ENCODE measurements at places on chromosomes 13 and 19. TPM values are rescaled to one million over a fixed set of nuclear protein-coding genes. Genes with fewer than 3 reads are reported as not detected.

DNA sequence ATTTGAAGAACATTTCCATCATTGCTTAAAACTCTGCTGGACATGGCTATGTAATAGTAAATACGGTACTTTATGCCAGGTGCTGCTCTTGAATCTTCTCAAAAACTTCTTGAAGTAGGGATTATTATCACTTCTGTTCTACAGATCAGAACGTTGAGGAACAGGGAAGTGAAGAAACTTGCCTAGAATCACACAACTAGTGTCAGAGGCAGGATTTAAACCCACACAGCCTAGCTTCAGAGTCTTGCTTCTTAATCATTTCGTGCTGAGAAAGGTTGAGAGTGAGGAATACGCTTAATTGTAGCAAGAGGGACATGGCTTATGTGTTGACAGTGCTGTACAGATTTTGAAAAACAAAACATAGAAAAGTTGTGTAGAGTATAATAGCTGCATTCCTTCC lies 13.5 kb downstream of the TM9SF2 start:
- H3K4me3 ChIP-seq, result no peak overlapping the region
- H3K4me1 ChIP-seq, result no peaks in the 10 kb centered on the region
- H3K27me3 ChIP-seq, result no peaks in the 10 kb centered on the region
- H3K27ac ChIP-seq, result no peak overlapping the region

- H3K4me1 ChIP-seq, result no peaks in the 10 kb centered on the region
- H3K27ac ChIP-seq, result no peak overlapping the region
- H3K36me3 ChIP-seq, result no peaks in the 10 kb centered on the region
- no peak overlapping the region for H3K4me3 ChIP-seq
- DNase-seq, result no peak
Observed at GRCh38 chr13:62035981-62036380, 620.3 kb upstream of the PCDH20 start.

DNA sequence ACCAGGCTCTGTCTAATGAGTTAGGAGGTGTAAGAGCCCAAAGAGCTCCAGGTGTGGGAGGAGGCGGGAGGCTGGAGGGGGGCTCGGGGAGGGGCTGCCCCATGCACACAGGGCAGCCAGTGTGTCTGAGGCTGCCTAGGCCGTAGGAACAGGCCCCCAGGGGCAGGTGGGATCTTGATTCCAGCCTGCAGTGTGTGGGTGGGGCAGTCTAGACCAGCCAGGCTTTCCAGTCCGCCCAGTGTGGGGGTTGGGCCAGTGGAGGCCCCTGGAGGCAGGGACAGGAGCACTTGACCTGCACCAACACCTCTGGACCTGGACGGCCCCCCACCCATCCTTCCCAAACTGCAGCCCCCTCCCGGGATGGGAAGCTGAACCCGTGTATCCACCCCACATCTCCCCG lies 5.4 kb upstream of the CAMSAP3 start:
- no peaks in the 10 kb centered on the region for H3K27me3 ChIP-seq
- H3K4me3 ChIP-seq, result no peak overlapping the region
- H3K4me1 ChIP-seq, result no peaks in the 10 kb centered on the region
- no peaks in the 10 kb centered on the region for H3K36me3 ChIP-seq

DNA sequence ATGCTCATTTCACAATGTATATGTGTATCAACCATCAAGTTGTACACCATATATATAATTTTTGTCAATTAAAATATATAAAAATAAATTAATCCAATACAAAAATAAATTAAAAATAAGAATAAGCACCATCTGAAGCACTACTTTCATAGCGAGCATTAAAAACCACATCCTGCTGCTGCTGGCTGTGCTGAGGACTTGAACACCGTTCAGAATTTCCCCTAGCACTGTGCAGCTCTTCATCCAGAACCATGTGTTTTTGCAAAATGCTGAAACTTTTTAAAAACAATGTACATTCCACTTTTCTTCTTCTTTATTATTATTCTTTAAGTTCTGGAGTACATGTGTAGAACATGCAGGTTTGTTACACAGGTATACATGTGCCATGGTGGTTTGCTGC lies 40.0 kb upstream of the FOXO1 start:
- H3K36me3 ChIP-seq, result no peaks in the 10 kb centered on the region
- H3K4me1 ChIP-seq, result no peaks in the 10 kb centered on the region
- no peaks in the 10 kb centered on the region for H3K27me3 ChIP-seq
- H3K4me3 ChIP-seq, result no peak overlapping the region

GRCh38 chr19:2735374-2735773 lies 4.4 kb downstream of the SLC39A3 start:
- no peak overlapping the region for H3K27ac ChIP-seq
- peaks cover 32% of the 10 kb centered on the region for H3K36me3 ChIP-seq
- DNase-seq, result no peak
- peaks cover 11% of the 10 kb centered on the region for H3K4me1 ChIP-seq

- H3K27ac ChIP-seq, result no peak overlapping the region
- no peaks in the 10 kb centered on the region for H3K36me3 ChIP-seq
- no peak for DNase-seq
- no peak overlapping the region for H3K4me3 ChIP-seq
- H3K27me3 ChIP-seq, result no peaks in the 10 kb centered on the region
Observed at GRCh38 chr13:76798037-76798436, 88.2 kb downstream of the KCTD12 start.

DNA sequence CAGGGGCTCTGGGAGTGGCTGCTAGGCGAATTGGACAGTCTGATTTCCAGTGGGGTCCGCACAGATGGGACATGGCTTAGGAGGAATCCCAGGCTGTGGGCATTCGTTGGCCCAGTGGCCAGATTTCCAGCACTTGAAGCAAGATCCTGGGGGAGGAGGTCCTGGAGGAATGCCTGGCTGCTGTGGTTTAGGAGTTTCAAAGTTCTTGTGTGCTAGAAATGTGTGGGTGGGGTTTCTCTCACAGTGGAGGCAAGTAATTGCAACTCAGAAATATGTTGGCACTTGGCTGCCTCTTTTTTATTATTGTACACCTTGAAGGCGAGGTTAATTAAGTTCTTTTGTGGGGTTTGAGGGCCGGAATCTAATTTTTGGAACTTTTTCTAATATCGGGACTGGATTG lies 17.1 kb downstream of the IGFL3 start:
- H3K4me1 ChIP-seq, result no peaks in the 10 kb centered on the region
- no peaks in the 10 kb centered on the region for H3K27me3 ChIP-seq
- H3K27ac ChIP-seq, result no peak overlapping the region
- no peak for DNase-seq

- no peak overlapping the region for H3K27ac ChIP-seq
- H3K36me3 ChIP-seq, result no peaks in the 10 kb centered on the region
- H3K4me3 ChIP-seq, result no peak overlapping the region
- H3K27me3 ChIP-seq, result no peaks in the 10 kb centered on the region
Observed at GRCh38 chr19:8515317-8515716, 1.4 kb upstream of the ZNF414 start.

- H3K27me3 ChIP-seq, result no peaks in the 10 kb centered on the region
- no peak overlapping the region for H3K4me3 ChIP-seq
- no peaks in the 10 kb centered on the region for H3K4me1 ChIP-seq
Observed at GRCh38 chr19:33740811-33741396, 55.8 kb upstream of the KCTD15 start.

GRCh38 chr13:108121406-108121805 lies 93.9 kb downstream of the LIG4 start:
- H3K4me3 ChIP-seq, result no peak overlapping the region
- H3K27ac ChIP-seq, result no peak overlapping the region
- no peaks in the 10 kb centered on the region for H3K36me3 ChIP-seq
- no peaks in the 10 kb centered on the region for H3K27me3 ChIP-seq
- DNase-seq, result no peak

DNA sequence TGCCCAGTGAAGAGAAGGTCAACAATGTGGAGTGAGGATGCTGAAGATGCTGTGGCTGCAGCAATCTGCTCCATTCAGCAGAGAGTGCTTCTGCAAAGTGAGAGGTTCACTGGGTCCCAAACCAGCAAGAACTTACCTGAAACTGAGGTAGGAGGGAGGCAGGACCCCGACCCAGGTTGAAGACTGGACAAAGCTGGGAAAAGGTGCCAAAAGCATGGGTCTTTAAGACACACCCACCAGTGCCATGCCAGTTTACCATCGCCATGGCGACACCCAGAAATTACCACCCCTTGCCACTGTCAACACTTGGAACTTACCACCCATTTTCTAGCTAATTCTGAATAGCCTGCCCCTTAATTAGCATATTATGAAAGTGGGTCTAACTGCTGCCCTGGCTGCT lies 70.7 kb downstream of the RGCC start:
- no peaks in the 10 kb centered on the region for H3K27me3 ChIP-seq
- no peak overlapping the region for H3K4me3 ChIP-seq
- no peak for DNase-seq
- H3K36me3 ChIP-seq, result no peaks in the 10 kb centered on the region
- no peaks in the 10 kb centered on the region for H3K4me1 ChIP-seq

GRCh38 chr19:29542776-29543175 lies 17.0 kb downstream of the VSTM2B start:
- no peaks in the 10 kb centered on the region for H3K36me3 ChIP-seq
- no peaks in the 10 kb centered on the region for H3K4me1 ChIP-seq
- H3K27me3 ChIP-seq, result no peaks in the 10 kb centered on the region
- no peak for DNase-seq
- no peak overlapping the region for H3K27ac ChIP-seq

- no peaks in the 10 kb centered on the region for H3K36me3 ChIP-seq
- H3K4me1 ChIP-seq, result no peaks in the 10 kb centered on the region
- DNase-seq, result no peak
- H3K27ac ChIP-seq, result no peak overlapping the region
- no peak overlapping the region for H3K4me3 ChIP-seq
- H3K27me3 ChIP-seq, result peaks cover 7% of the 10 kb centered on the region
Observed at GRCh38 chr19:50780753-50781435, 9.3 kb upstream of the ACP4 start.

DNA sequence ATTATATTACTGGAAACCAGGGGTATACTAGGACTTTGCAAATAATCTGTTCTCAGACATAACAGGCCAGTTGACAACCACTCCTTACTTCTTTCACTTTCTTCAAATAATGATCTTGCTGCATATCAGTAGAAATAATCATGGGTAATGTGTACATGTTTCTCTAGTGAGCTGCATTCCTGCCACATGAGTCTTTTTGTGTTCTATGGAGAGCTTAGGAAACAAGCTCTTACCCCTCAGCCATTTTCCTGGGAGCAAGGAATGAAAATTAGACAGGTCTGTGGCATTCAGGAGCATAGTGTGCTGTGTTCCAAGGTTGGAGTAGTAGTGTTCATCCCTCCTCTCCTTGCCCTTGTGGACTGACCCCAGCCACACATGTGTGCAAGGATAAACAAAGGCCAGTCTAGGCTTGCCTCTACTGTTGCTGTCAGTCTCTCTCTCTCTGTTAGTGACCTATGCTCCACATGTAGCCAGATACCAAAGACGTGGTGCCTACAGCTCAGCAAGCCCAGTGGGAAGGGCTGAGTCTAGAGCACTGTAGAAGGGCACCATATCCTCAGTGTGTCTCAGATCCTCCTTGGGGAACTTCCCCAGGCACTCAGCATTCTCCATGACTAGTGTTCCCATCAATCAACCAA lies 11.5 kb upstream of the OXGR1 start:
- H3K4me1 ChIP-seq, result no peaks in the 10 kb centered on the region
- no peak overlapping the region for H3K27ac ChIP-seq
- no peak overlapping the region for H3K4me3 ChIP-seq
- no peaks in the 10 kb centered on the region for H3K36me3 ChIP-seq

DNA sequence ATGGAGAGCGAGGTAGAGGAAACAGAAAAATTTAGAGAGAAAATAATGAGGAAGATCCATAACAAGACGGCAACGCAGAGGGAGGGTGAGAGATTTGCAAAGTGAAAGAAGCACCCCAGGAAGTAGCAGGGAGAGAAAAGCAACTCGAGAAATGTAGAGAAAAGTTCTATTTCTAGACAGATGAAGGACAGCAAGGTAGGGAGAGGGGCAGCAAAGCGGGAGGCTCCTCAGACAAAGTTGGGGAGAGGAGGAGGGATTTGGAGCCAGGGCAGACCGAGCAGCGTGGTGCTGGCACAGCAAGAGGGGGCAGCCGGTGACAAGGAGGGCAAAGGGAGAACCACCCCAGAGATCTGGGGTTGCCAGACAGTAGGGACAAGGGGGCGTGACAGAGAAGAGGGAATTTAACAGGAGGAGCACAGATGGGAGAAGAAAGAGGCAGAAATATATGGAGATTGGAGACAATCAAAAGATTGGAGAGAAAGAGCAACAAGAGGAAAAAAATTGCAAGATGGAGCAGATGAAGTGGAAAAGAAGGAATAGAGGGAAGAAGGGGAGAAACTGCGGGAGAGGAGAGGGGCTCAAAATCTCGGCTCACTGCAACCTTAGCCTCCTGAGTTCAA lies 989 bp downstream of the ZNF766 start:
- H3K4me1 ChIP-seq, result peaks cover 14% of the 10 kb centered on the region
- DNase-seq, result no peak
- H3K27me3 ChIP-seq, result no peaks in the 10 kb centered on the region
- H3K36me3 ChIP-seq, result no peaks in the 10 kb centered on the region
- H3K27ac ChIP-seq, result peak overlapping the region; percentile 98

- no peak for DNase-seq
- peaks cover 1% of the 10 kb centered on the region for H3K4me1 ChIP-seq
- no peaks in the 10 kb centered on the region for H3K27me3 ChIP-seq
- no peak overlapping the region for H3K4me3 ChIP-seq
- H3K27ac ChIP-seq, result no peak overlapping the region
- no peaks in the 10 kb centered on the region for H3K36me3 ChIP-seq
Observed at GRCh38 chr19:51724543-51724942, 752 bp upstream of the HAS1 start.

- no peaks in the 10 kb centered on the region for H3K36me3 ChIP-seq
- H3K27me3 ChIP-seq, result no peaks in the 10 kb centered on the region
- no peak overlapping the region for H3K27ac ChIP-seq
- no peaks in the 10 kb centered on the region for H3K4me1 ChIP-seq
- no peak overlapping the region for H3K4me3 ChIP-seq
Observed at GRCh38 chr13:36804588-36804987, 14.4 kb upstream of the RFXAP start.

- DNase-seq, result no peak
- H3K27ac ChIP-seq, result peak overlapping the region; percentile 80
- peak overlapping the region; percentile 87 for H3K4me3 ChIP-seq
Observed at GRCh38 chr19:55649268-55650125, 1.5 kb downstream of the CCDC106 start.

- no peaks in the 10 kb centered on the region for H3K27me3 ChIP-seq
- no peak overlapping the region for H3K27ac ChIP-seq
- no peak overlapping the region for H3K4me3 ChIP-seq
- no peaks in the 10 kb centered on the region for H3K36me3 ChIP-seq
Observed at GRCh38 chr13:25882466-25883357, 169.1 kb downstream of the SHISA2 start.

- no peaks in the 10 kb centered on the region for H3K36me3 ChIP-seq
- peak overlapping the region; percentile 69 for H3K27ac ChIP-seq
- H3K4me1 ChIP-seq, result no peaks in the 10 kb centered on the region
- no peaks in the 10 kb centered on the region for H3K27me3 ChIP-seq
Observed at GRCh38 chr13:37127691-37128241, 22.3 kb upstream of the CSNK1A1L start.

- H3K4me3 ChIP-seq, result peak overlapping the region; percentile 82
- peak overlapping the region; percentile 91 for H3K27ac ChIP-seq
- peak; percentile 94 for DNase-seq
- no peaks in the 10 kb centered on the region for H3K36me3 ChIP-seq
- H3K4me1 ChIP-seq, result no peaks in the 10 kb centered on the region
Observed at GRCh38 chr19:48812094-48812929, 1.5 kb upstream of the BCAT2 start.

The NACC1 gene
- 35.5 TPM for total RNA-seq

The AMER2 gene
- total RNA-seq, result not detected

The CYP2S1 gene
- not detected for total RNA-seq

The VAV1 gene
- 4.4 TPM for total RNA-seq

The CFAP97D2 gene
- total RNA-seq, result not detected

The GPC6 gene
- total RNA-seq, result 23.2 TPM

The FCAR gene
- total RNA-seq, result not detected

The ZNF763 gene
- 2.8 TPM for total RNA-seq

The MISP3 gene
- total RNA-seq, result 6.0 TPM

The CLEC17A gene
- not detected for total RNA-seq

The MAP4K1 gene
- 15.1 TPM for total RNA-seq

The ATP4A gene
- total RNA-seq, result not detected

The CDC34 gene
- 124 TPM for total RNA-seq

The ZNF285 gene
- total RNA-seq, result not detected

The FFAR2 gene
- not detected for total RNA-seq
